ENCODE measurements at places on chromosomes 3 and 15. TPM values are rescaled to one million over a fixed set of nuclear protein-coding genes. Genes with fewer than 3 reads are reported as not detected.

Gene RETNLB
- not detected for total RNA-seq

- H3K27ac ChIP-seq = no peak overlapping the region
- no peak for DNase-seq
- H3K4me1 ChIP-seq = peaks cover 10% of the 10 kb centered on the region
- H3K4me3 ChIP-seq = no peak overlapping the region
- H3K36me3 ChIP-seq = no peaks in the 10 kb centered on the region
Measured at GRCh38 chr3:11610044-11610671, 33.6 kb downstream of the VGLL4 start.

Gene WNT5A
- total RNA-seq = 1.6 TPM

DNA sequence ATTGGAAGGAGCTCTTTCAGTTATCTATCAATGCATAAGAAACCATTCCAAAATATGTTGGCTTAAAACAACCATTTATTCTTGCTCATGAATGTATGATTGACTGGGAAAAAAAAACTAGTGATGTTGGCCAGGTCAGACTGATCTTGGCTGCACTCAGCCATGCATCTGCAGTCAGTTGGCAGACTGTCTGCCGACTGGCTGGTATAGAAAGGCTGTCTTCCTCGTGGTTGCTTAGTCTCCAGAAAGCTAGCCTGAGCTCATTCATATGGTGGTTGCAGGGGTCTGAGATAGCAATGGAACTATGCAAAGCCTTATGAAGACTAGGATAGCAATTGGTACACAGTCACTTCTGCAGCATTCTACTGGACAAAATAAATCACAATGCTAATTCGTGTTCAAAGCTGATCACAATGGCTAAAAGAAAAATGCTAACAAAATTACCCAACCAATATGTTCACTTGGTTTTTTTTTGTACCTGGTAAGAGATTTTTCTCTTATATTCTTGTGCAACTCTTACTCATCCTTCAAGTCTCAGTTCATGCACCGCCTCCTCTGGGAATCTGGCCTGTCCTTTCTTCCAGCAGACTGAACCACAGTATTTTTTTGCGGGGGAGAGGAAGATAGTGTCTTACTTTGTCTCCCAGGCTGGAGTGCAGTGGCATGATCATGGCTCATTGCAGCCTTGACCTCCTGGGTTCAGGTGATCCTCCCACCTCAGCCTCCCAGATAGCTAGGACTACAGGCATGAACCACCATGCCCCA lies 126.8 kb downstream of the KCNAB1 start:
- no peaks in the 10 kb centered on the region for H3K27me3 ChIP-seq
- no peaks in the 10 kb centered on the region for H3K4me1 ChIP-seq
- H3K4me3 ChIP-seq = no peak overlapping the region

Gene C3orf70
- total RNA-seq = 0.29 TPM

DNA sequence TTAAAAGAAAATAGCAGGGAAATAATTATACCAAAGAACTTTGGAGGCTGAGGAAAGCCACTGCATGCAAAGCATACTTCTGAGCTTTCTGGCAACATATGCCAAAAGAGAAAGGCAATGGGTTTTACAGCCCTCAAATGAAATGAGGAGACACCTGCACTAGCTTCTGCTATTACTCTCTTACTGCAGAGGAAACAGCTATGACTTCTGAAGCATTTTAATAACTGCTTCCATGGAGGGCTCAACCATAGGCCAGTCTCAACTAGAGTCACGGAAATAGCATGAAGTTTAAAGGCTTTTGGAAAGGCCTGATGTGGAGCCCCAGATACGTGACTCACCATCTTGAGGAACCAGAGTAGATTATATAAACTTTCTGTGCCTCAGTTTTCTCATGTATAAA lies 114.8 kb downstream of the OXNAD1 start:
- no peaks in the 10 kb centered on the region for H3K4me1 ChIP-seq
- H3K36me3 ChIP-seq = no peaks in the 10 kb centered on the region
- no peak for DNase-seq
- H3K27me3 ChIP-seq = no peaks in the 10 kb centered on the region
- H3K4me3 ChIP-seq = no peak overlapping the region
- H3K27ac ChIP-seq = no peak overlapping the region

DNA sequence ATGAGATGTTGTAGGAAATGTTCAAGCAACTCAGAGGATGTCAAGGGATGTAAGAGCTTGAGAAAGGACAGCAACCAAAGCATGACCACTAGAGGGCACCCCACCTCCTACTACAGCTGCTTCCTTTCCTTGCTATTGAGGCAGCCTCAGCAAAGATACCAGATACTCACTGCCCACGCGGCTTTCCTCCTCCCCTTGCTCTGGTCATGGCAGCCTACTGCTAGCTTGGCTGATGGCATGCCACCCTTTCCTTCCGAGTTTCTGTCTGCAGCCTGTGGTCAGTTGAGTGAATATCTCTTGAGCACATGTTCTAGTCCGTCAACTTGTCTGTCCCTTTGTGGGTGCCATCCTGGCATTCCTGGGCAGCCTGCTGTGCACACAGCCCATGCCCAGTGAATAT lies 4.4 kb upstream of the CXCR6 start:
- no peak overlapping the region for H3K27ac ChIP-seq
- no peaks in the 10 kb centered on the region for H3K27me3 ChIP-seq
- H3K4me1 ChIP-seq = no peaks in the 10 kb centered on the region
- H3K36me3 ChIP-seq = peaks cover 35% of the 10 kb centered on the region
- no peak for DNase-seq
- H3K4me3 ChIP-seq = no peak overlapping the region

Gene CHRFAM7A
- 3.1 TPM for total RNA-seq

GRCh38 chr15:80533790-80534333 lies 129.7 kb downstream of the ARNT2 start:
- H3K36me3 ChIP-seq = no peaks in the 10 kb centered on the region
- H3K27ac ChIP-seq = no peak overlapping the region
- no peak for DNase-seq
- H3K4me1 ChIP-seq = no peaks in the 10 kb centered on the region
- H3K4me3 ChIP-seq = no peak overlapping the region

Gene CD200R1
- 0.86 TPM for total RNA-seq

GRCh38 chr3:8741581-8742261 lies 8.1 kb downstream of the CAV3 start:
- H3K27me3 ChIP-seq = no peaks in the 10 kb centered on the region
- H3K27ac ChIP-seq = no peak overlapping the region
- no peaks in the 10 kb centered on the region for H3K4me1 ChIP-seq
- DNase-seq = no peak

Gene LRRC49
- total RNA-seq = 0.68 TPM

DNA sequence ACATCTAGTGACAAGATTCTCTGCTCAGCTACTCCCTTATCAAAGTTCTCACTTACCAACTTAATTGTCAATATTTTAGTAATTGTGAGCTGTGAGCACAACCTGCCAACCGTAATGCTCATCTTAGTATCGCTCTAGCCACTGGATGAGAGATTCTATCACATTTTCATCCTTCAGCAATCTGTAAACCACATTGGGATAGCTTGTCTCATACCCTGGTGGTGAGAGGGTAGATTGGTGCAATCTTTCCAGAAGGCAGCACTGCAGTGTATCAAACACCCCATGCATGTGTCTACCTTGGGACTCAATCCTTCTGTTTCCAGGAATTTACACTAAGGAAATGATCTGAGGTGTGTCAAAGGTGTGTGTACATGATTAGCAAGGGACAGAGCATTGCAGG lies 18.9 kb upstream of the ATP8B4 start:
- H3K36me3 ChIP-seq = no peaks in the 10 kb centered on the region
- DNase-seq = no peak
- no peaks in the 10 kb centered on the region for H3K4me1 ChIP-seq

Gene LRRN1
- total RNA-seq = 0.17 TPM

DNA sequence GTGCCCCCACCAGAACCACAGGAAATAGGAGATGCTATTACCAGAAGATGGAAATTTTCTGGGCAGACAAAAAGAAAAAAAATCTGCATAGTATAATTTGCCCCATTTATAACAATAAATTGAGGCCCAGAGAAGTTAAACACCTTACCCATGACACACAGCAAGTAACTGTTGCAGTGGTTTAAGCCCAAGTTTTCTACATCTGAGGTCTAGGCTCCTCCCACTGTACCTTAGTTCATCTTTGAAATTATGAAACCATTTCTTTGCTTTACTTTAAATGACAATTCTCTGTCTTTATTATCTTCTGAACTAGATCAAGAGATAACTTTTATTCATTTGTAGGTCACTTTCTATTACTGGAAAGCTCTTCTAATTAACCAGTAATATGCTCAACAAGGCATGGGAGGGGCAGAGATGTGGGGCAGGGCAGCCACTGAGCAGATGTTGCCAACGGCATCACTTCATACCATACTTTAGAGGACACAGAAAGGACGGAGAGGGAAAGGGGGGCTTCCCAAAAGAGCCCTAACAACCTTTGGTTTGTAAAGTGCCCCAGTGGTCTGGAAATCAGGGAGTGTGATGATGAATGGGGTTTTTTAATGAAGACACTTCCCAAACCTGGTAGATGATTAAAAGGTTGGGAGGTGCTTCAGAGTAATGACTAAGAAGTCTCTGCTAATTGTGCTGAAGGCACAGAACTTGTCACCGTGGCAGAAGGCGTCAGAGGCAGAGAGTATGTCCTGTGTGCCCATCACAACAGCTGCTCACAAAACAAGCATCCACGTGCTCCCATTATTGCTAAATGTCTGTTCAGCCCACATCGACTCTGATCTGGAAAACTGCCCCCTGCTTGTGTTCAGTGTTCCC lies 342.5 kb downstream of the SHQ1 start:
- no peak overlapping the region for H3K4me3 ChIP-seq
- no peaks in the 10 kb centered on the region for H3K27me3 ChIP-seq
- no peaks in the 10 kb centered on the region for H3K36me3 ChIP-seq
- H3K27ac ChIP-seq = no peak overlapping the region
- no peak for DNase-seq

GRCh38 chr3:156681002-156681401 lies 6.6 kb downstream of the TIPARP start:
- peaks cover 12% of the 10 kb centered on the region for H3K36me3 ChIP-seq
- no peaks in the 10 kb centered on the region for H3K27me3 ChIP-seq
- H3K4me1 ChIP-seq = no peaks in the 10 kb centered on the region
- DNase-seq = no peak
- H3K27ac ChIP-seq = no peak overlapping the region
- no peak overlapping the region for H3K4me3 ChIP-seq

Gene ROPN1
- not detected for total RNA-seq

GRCh38 chr15:72884311-72884710 lies 100.8 kb upstream of the ADPGK start:
- no peak for DNase-seq
- no peak overlapping the region for H3K27ac ChIP-seq
- H3K4me1 ChIP-seq = no peaks in the 10 kb centered on the region
- H3K27me3 ChIP-seq = no peaks in the 10 kb centered on the region
- H3K4me3 ChIP-seq = no peak overlapping the region

DNA sequence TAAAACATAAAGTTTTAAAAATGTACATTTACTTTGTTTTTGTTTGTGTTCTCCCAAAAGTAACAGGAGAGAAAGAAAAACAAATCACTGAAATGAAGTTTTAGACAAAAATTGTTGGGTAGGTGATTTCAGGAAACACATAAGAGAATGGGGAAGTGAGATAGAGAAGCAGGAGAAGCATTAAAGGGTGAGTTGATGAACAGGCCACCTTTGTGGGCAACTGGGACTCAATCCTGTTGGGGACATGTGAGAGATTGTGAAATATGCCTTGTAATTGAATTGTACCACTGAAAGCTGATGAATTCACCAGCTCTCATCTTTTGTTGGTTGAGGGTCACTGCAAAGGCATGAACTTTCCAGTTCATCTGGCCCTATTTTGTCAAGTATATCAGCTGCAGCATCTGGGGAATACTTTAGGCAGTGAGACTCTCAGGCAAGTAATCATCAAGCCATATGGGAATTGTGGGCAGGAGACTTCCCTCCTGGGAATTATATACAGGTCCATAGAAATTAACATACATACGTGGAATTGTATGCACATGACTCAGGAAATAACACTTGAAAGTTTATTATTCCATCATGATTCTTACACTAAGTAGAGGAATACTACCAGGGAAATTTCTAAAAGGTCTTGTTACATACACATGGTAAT lies 181.0 kb downstream of the ZBBX start:
- no peaks in the 10 kb centered on the region for H3K4me1 ChIP-seq
- H3K36me3 ChIP-seq = no peaks in the 10 kb centered on the region
- DNase-seq = no peak
- H3K27me3 ChIP-seq = no peaks in the 10 kb centered on the region

Gene TMC3
- not detected for total RNA-seq

- H3K27ac ChIP-seq = no peak overlapping the region
- DNase-seq = no peak
- no peaks in the 10 kb centered on the region for H3K36me3 ChIP-seq
- no peak overlapping the region for H3K4me3 ChIP-seq
- H3K4me1 ChIP-seq = no peaks in the 10 kb centered on the region
Measured at GRCh38 chr15:57012556-57012955, 94.1 kb downstream of the TCF12 start.

Gene PLIN1
- 3.3 TPM for total RNA-seq

- no peak overlapping the region for H3K4me3 ChIP-seq
- H3K27ac ChIP-seq = no peak overlapping the region
- no peaks in the 10 kb centered on the region for H3K4me1 ChIP-seq
- H3K36me3 ChIP-seq = no peaks in the 10 kb centered on the region
- DNase-seq = no peak
- no peaks in the 10 kb centered on the region for H3K27me3 ChIP-seq
Measured at GRCh38 chr3:107612664-107613084, 89.9 kb downstream of the BBX start.

DNA sequence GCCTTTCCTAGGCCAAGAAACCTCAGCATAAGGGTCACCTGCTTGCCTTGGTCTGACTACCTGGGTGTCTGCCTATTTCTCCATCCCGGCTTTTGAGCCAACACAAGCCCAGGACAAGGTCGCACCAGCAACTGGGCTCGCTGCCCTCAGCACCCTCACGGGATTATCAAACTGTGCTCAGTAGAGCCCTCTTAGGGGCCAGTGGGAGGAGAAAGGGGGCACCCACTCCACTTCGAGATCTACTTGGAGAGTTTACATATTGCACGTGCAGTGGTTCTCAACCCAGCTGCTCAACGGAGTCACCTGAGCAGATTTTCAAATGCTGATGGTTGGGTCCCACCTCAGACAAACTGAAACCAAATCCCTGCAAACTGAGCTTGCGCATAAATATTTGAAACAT lies 31.1 kb downstream of the TSPAN3 start:
- H3K4me3 ChIP-seq = no peak overlapping the region
- DNase-seq = no peak
- no peaks in the 10 kb centered on the region for H3K4me1 ChIP-seq
- no peaks in the 10 kb centered on the region for H3K27me3 ChIP-seq

Gene GOLGA8M
- 5.1 TPM for total RNA-seq

Gene TF
- 25,349 TPM for total RNA-seq

Gene LRTM1
- not detected for total RNA-seq

Gene SLC28A1
- total RNA-seq = 44.0 TPM

Gene ATP8B4
- total RNA-seq = 8.5 TPM

- no peak overlapping the region for H3K27ac ChIP-seq
- DNase-seq = peak; percentile 63
- no peaks in the 10 kb centered on the region for H3K27me3 ChIP-seq
- H3K4me3 ChIP-seq = peak overlapping the region; percentile 3
- no peaks in the 10 kb centered on the region for H3K4me1 ChIP-seq
- H3K36me3 ChIP-seq = no peaks in the 10 kb centered on the region
Measured at GRCh38 chr15:99486371-99487336, 79.1 kb upstream of the MEF2A start.

GRCh38 chr3:130787422-130788068 lies 40.9 kb upstream of the PIK3R4 start:
- DNase-seq = no peak
- H3K4me3 ChIP-seq = no peak overlapping the region
- H3K4me1 ChIP-seq = no peaks in the 10 kb centered on the region
- no peaks in the 10 kb centered on the region for H3K36me3 ChIP-seq

- no peaks in the 10 kb centered on the region for H3K27me3 ChIP-seq
- H3K36me3 ChIP-seq = no peaks in the 10 kb centered on the region
- no peak overlapping the region for H3K4me3 ChIP-seq
- peaks cover 28% of the 10 kb centered on the region for H3K4me1 ChIP-seq
- no peak for DNase-seq
Measured at GRCh38 chr15:50854601-50855490, 53.6 kb upstream of the AP4E1 start.
